ENCODE measurements at places on chromosomes 2 and 18. TPM values are rescaled to one million over a fixed set of nuclear protein-coding genes. Genes with fewer than 3 reads are reported as not detected.

The SCG2 gene
- total RNA-seq: 13.3 TPM

The AGXT gene
- not detected for total RNA-seq

The GPR39 gene
- total RNA-seq: not detected

The GLB1L gene
- total RNA-seq: 22.8 TPM

The LANCL1 gene
- total RNA-seq: 29.2 TPM

The TSGA10 gene
- 3.7 TPM for total RNA-seq

The CASP10 gene
- 8.3 TPM for total RNA-seq

The ANKRD62 gene
- 1.2 TPM for total RNA-seq

The KLHL41 gene
- total RNA-seq: 0.49 TPM

The STK25 gene
- total RNA-seq: 197 TPM

The LRP2 gene
- total RNA-seq: not detected

The LYPD6B gene
- total RNA-seq: 10.1 TPM

The CNGA3 gene
- total RNA-seq: not detected

The ANKRD30BL gene
- total RNA-seq: 1.2 TPM

The FHOD3 gene
- 5.6 TPM for total RNA-seq

The CCDC121 gene
- total RNA-seq: 2.5 TPM

The TMEM247 gene
- not detected for total RNA-seq

The CFC1 gene
- total RNA-seq: not detected

The CNTNAP5 gene
- not detected for total RNA-seq

The SCTR gene
- not detected for total RNA-seq

The REG3A gene
- not detected for total RNA-seq

The MAP4K4 gene
- 75.9 TPM for total RNA-seq

The VWC2L gene
- not detected for total RNA-seq

The ELMOD3 gene
- total RNA-seq: 44.7 TPM

The RGPD8 gene
- 26.3 TPM for total RNA-seq

The PXDN gene
- total RNA-seq: 33.6 TPM

The CPS1 gene
- total RNA-seq: 8.8 TPM

The DNAJC5G gene
- total RNA-seq: 1.5 TPM

The RBM44 gene
- 0.98 TPM for total RNA-seq

The SLC5A7 gene
- total RNA-seq: 1.7 TPM

The DSG2 gene
- total RNA-seq: 11.8 TPM

The CYP26B1 gene
- total RNA-seq: 6.9 TPM

The TMEM163 gene
- total RNA-seq: not detected

The TGFBRAP1 gene
- total RNA-seq: 20.1 TPM

The NT5C1B gene
- not detected for total RNA-seq

The RNF125 gene
- total RNA-seq: 3.7 TPM

The GCKR gene
- total RNA-seq: 0.98 TPM

The IL37 gene
- total RNA-seq: not detected

The EMILIN1 gene
- 100 TPM for total RNA-seq

The NFATC1 gene
- 21.9 TPM for total RNA-seq

The RFTN2 gene
- 10.8 TPM for total RNA-seq

The DSG1 gene
- 122 TPM for total RNA-seq

The RAB12 gene
- 35.8 TPM for total RNA-seq

The MAT2A gene
- total RNA-seq: 177 TPM

The ALPG gene
- not detected for total RNA-seq

The DPP10 gene
- not detected for total RNA-seq

The STAT4 gene
- 9.1 TPM for total RNA-seq

The INHBB gene
- total RNA-seq: 19.4 TPM

The TLX2 gene
- total RNA-seq: 6.6 TPM

The KCNK3 gene
- 10.6 TPM for total RNA-seq

The RND3 gene
- 62.1 TPM for total RNA-seq

The NUP35 gene
- 18.4 TPM for total RNA-seq

The PROKR1 gene
- not detected for total RNA-seq

The EGR4 gene
- total RNA-seq: not detected

The LRRC30 gene
- not detected for total RNA-seq

The VWA3B gene
- not detected for total RNA-seq

The OTOS gene
- not detected for total RNA-seq

The COL3A1 gene
- 123 TPM for total RNA-seq

The PRKAG3 gene
- not detected for total RNA-seq
